ENCODE measurements at places on chromosomes 13 and 19.

DNA sequence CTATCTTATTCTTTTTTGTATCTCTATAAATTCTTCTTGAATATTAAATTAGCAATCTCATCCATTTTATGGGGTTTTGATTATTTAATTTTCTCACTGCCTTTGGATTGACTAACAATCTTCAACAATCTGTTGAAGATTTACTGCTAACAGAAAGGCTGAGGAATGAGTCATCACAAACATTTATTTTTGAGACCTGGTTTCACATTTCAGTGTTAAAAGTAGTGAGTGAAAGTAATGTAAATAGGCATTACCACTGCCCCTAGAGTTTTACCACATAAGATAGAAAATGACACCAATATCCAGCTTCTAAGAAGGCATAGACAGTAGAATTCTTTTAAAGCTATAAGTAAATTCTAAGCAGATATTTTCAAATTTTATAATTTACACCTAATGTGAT, 472.8 kb downstream of the OLFM4 start:
- no peak for DNase-seq

DNA sequence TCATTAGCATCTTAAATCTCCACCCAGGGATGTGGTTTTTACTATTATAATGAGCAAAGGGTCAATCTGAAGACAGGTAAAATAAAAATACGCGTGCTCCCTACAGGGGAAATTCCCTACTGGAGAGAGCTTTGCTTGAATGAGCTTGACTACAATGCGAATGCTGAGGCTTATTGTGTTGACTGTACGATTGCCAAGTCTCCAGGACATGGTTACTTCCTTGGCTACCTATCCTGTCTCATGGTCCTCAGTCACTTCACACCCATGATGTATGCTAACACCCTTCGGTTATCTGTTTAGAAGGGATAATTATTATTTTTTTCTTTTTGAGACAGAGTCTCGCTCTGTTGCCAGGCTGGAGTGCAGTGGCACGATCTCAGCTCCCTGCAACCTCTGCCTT, 61.7 kb downstream of the ZNF627 start:
- DNase-seq = no peak

DNA sequence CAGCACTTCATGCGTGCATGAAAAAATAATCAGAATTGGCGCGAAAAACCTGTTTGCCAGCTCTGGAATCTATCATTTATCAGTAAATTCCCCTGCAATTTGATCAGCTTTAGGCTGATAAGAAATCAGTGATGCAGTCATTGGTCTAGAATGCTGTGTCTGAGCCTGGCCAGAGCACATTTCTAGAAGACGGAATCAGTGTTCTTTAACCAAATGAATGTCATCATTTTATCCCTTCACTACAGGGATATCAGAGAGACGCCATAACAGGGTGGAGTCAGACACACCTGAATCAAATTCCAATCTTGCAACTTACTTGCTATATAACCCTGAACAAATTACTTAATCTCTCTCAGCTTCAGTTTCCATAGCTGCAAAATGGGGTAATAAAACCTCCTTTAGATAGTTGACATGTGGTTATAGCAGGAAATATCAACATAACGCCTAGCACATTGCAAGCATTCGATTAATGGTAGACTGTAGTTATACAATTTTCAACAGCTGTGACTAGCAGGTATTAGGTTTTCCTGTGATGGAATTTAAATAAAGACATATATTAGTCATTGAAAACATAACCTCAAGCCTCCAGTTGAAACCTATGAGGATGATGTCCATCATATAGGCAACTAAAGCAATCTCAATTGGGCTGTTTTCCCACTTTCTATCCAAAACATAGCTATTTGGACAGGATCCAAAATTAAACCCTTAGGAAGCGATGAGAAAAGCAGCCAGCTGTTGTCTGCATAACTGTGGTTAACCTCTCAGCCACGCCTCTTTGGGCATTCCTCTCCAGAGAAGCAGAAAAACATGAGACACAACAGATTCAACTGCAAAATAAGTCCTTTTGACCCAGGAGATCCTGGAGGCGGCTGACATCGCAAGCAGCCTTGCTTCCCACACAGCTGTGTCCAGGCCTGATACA, 51.6 kb upstream of the UBL3 start:
- no peak for DNase-seq

GRCh38 chr13:44487989-44488388, 88.1 kb downstream of the TSC22D1 start:
- DNase-seq = no peak
